ENCODE measurements at places on chromosomes 5 and 9. TPM values are rescaled to one million over a fixed set of nuclear protein-coding genes. Genes with fewer than 3 reads are reported as not detected.

DMRT3 gene
- not detected for total RNA-seq

NUP214 gene
- 26.4 TPM for total RNA-seq

ZNF367 gene
- 3.9 TPM for total RNA-seq

CER1 gene
- not detected for total RNA-seq

WDR31 gene
- total RNA-seq = 1.3 TPM

BHMT2 gene
- not detected for total RNA-seq

C5 gene
- 15.8 TPM for total RNA-seq

SH3GL2 gene
- total RNA-seq = not detected

IFNB1 gene
- total RNA-seq = not detected

ABLIM3 gene
- 19.4 TPM for total RNA-seq

OR1L6 gene
- total RNA-seq = not detected

FOXD4L6 gene
- total RNA-seq = not detected

LTC4S gene
- total RNA-seq = 0.63 TPM

Measured in A549 treated with ZK216348 at 1 μM for 4 hours (cell line).